ENCODE measurements at places on chromosomes 1 and 21.

DNA sequence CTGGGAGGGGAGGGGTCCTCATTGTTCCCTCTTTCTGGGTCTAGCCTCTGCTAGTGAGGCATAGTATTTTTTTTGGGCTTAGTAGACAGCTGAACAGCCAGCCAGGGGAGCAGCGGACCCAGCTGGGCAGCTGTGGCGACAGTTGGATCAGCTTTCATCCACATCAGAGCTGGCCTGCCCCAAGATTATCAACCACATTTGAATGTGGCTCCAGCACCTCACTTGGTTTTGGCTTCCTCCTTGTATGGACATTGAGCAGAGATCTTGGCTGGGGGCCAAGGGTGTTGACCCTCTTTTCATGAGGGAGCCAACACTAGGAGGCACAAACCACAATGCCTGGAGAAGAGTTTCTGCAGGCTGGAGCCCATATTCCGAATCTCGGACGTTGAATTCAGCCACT lies 25.0 kb downstream of the WNT4 start:
- DNase-seq: no peak

DNA sequence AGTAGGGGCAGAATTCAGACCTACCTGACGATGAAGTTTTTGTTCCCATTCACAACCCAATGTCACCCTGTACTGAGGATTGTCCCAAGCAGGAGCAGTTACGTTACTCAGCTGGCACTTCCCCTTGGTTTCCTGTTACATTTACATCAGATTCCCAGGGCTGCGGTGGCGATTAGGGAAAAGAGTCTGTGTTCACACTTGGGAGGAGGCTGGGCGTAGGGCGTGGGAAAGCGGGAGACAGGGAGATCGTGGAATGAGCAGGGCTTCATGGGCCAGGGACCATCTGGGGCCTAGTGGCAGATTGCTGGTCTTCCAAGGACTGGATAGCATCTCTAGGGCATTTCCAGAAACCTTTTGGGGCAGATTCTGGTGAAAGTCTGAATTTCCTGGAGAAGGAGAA lies 39.0 kb downstream of the TBX19 start:
- DNase-seq: no peak

GRCh38 chr1:39106801-39107327 lies 80.7 kb downstream of the NDUFS5 start:
- no peak for DNase-seq

- no peak for DNase-seq
Observed at GRCh38 chr1:234734412-234734835, 124.4 kb upstream of the IRF2BP2 start.

- no peak for DNase-seq
Observed at GRCh38 chr1:23392125-23392855, 22.7 kb upstream of the ZNF436 start.

DNA sequence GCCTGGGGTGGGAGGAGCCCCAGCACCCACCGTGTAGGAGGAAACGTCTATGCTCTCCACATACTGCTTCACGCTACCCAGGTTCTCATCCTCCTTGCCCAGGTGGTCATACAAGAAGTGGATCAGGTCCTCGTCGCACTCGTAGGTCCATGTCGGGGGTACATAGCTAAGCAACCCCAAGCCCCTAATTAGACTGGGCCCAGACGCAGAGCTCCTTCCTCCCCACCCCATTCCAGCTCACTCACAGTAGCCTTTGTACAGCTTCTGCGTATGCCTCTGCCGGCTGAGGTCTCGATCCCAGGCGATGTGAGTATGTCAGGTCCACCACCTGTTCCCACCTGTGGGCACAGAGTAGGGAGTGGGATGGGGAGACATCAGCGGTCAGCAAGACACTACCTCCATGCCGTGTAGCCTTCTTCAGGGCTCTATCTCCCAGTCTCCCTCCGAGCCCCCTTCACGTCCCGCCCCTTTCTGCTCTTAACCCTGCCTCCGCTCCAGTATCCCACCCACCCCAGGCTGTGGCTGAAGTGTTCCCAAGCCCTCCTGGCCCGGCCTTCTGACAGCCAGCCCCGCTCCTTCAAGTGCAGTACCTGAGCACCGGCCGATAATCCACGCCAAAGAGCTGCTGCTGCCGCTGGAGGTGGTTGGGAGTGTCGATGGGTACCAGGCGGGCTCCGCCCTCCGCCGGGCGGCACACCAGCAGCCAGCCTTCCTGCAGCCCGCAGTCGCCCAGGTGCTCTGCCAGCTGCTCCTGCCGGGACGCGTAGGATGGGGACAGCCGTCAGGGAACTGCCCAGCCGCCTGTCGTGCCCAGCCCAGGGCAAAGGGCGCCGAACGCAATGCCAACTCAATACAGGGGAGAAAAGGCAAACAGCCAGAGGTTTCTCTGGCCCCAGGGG lies 919 bp downstream of the HECTD3 start:
- DNase-seq: no peak

DNA sequence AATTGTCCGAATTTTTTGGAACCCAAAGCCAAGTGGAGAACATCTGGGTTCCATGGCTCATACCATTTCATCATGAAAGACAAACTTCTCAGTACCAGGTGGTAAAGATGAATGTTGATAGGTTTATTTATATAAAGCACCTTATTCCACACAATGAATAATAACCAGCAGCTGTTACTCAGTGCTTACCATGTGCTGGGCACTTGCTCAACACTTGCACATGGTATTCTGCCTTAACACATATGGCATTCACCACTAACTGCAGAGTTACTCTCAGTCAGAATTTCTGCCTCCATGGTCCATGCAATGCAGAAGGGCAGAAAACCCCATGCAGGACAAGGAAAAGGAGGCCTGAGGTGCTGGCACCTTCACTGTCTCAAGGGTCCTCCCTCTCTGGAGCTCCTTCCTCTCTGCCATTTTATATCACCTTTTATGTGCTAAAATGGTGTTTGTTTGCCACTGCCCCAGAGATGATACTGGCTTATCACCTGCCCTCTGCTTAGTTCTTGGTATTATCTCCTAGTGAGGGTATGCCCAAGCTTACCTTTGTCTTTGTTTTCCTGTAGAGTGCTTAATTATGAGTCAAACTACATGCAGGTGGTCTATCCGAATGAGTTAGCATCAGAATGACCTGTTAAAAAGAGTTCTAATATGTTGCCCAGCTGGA lies 76.7 kb upstream of the ZNF326 start:
- no peak for DNase-seq

- no peak for DNase-seq
Observed at GRCh38 chr1:56436296-56436695, 143.1 kb downstream of the PLPP3 start.

GRCh38 chr1:221574529-221574928 lies 167.4 kb downstream of the DUSP10 start:
- no peak for DNase-seq

GRCh38 chr21:29349702-29350101 lies 51.0 kb downstream of the BACH1 start:
- no peak for DNase-seq

DNA sequence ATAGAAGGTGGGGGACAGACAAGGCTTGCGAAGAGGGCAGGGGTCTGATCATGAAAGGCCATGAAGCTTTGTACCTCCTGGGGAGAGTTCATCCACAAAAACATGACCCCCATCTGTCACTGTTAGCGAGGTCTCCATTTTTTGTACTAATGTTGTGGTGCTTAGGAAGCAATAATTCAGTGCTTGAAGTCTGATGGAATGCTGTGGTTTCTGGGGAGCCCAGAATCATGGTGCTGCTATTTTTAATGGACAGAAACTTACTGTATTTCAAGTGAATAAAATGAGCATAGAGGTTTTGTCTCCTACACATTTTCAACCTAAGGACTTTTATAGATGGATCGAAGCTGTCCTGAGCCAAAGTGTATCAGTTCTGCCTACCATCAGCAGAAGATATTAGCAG lies 28.2 kb upstream of the RGL1 start:
- no peak for DNase-seq

- DNase-seq: no peak
Observed at GRCh38 chr1:153353226-153353947, 4.3 kb upstream of the S100A9 start.

- DNase-seq: no peak
Observed at GRCh38 chr1:175480343-175480822, 263.0 kb downstream of the TNR start.

GRCh38 chr21:33383056-33383888 lies 19.9 kb upstream of the IFNGR2 start:
- peak; percentile 59 for DNase-seq

DNA sequence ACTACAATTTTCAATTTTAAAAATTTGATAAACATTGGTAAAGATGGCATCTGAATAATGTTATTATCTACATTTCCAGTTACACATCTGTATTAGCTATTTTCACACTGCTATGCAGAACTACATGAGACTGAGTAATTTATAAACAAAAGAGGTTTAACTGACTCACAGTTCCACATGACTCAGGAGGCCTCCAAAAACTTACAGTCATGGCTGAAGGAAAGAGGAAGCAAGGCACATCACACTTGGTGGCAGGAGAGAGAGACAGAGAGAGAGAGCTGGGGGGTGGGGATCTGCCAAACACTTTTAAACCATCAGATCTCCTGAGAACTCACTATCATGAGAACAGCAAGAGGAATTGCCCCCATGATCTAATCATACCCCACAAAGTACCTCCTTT lies 850.0 kb downstream of the LTN1 start:
- DNase-seq: no peak

GRCh38 chr1:86224651-86225310 lies 68.2 kb upstream of the COL24A1 start:
- no peak for DNase-seq

DNA sequence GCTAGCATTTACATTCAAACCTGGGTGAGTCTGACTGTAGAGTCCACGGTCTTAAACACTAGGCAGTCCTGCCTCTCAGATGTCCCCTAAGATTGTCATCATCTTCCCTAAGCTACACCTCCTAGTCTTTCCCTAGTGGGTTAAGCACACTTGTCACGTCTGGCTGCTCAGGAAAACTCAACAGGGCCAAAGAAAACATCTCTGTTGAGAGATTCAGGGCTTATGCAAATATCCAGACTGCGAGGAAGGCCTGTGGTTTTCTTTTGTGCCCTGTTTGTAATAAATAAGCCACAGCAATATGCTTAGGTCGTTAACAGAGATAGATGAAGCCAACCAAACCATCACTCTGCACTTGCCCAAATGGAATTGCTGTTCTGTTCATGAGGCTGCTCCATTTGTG lies 472.6 kb upstream of the DEPDC1 start:
- DNase-seq: no peak

- no peak for DNase-seq
Observed at GRCh38 chr1:195376190-195376589, 1232.0 kb downstream of the KCNT2 start.

DNA sequence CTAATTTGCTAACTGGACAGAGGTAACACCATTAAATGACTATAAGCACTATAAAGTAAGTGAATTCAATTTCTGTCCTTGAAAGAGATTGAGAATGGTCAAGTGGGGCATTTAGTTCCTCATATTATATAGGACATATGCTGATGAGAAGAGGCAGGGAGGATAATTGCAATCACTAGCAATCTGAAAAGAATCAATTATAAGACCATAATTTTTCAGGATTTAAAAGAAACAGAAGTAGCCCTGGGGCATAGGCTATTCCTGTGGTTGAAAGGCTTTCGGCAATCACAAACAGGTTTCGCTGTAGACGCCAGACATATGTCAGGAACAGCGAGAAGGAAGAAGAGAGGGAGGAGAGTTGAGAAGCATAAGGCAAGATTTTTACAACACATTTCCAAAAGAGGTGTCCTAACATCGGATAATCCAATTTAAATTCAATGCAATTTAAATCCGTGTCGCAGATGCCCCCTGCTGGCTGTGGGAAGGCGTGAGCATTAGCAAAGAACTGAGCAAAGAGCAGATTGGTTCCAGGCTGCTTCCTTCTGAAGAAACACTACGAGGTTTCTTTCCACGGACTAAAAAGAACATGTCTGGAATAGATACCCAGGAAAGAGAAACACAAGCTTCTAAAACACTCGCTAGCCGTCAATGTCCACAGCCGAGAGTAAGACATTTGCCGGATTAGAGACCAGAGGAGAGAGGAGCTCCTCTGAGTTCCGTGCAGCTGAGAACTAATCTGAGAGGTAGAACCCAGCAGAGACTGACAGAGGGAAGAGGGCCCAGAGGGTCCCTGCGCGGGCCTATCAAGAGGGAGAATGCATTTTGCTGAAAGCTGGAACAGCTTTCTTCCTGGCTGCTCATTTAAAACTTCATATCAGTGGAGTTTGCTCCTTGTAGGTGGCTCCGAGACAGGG lies 27.9 kb downstream of the RGS5 start:
- no peak for DNase-seq

GRCh38 chr1:50936321-50936720 lies 23.7 kb downstream of the FAF1 start:
- no peak for DNase-seq

GRCh38 chr1:92515796-92516201 lies 29.1 kb upstream of the GFI1 start:
- no peak for DNase-seq

Measured in activated gamma-delta T cell treated with Interleukin-2 at 50 U/mL for 16 hours (primary cell).